ENCODE measurements at places on chromosomes 11 and 22.

- no peak for DNase-seq
Observed at GRCh38 chr11:88359541-88359940, 22.0 kb upstream of the CTSC start.

GRCh38 chr11:122367809-122368231 is 251.8 kb upstream of the BLID start:
- DNase-seq = no peak

- DNase-seq = no peak
Observed at GRCh38 chr22:23675502-23676415, 15.1 kb upstream of the RGL4 start.

DNA sequence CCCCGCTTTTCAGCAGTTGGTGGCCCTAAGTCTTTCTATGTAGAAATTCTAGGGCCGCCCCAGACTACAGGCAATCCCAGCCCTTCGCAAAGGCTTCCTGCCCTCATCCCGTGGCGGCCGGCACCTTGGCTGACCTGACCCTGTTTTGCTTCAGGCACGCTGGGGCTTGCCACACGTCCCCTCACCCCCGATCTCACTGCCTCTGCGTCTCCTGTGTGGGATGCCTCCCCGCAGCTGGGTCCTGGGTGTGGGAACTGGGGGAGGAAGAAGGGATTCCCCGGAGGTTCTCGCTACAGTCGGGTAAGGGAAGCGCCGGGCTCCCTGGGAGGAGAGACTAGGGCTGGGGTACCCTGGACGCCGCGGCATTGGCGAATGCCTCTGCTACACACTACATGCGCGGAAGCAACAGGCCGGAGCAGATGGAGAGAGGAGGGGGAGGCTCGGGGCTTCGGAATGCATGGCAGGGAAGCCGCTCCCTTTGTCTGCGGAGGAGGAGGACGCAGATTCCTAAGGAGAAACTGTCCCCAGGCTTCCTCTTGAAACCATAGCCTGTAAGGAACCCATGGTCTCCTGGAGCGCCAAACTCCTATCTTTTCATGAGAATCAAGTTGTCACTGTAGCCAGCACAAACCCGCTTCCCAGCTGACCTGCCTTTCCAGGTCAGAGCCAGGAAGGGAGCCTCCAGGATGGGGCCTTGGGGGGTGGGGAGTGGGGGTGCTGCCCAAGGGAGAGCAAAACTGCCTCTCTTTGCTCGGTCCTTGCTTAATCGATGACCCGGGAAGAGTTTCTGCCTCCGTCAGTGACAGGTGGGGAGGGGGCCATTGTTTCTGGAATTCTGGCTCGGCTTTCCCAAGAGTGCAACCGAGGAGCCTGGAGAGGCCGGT is 1.4 kb downstream of the DTX4 start:
- no peak for DNase-seq

Data from AG09309 (cell line).